ENCODE measurements at places on chromosomes 4 and X.

- DNase-seq = no peak
Observed at GRCh38 chrX:109155161-109155560, 326.7 kb downstream of the GUCY2F start.

GRCh38 chr4:90120815-90121214 is 6.4 kb upstream of the CCSER1 start:
- no peak for DNase-seq

- DNase-seq = no peak
Observed at GRCh38 chrX:39170464-39170863, 369.2 kb downstream of the MID1IP1 start.

DNA sequence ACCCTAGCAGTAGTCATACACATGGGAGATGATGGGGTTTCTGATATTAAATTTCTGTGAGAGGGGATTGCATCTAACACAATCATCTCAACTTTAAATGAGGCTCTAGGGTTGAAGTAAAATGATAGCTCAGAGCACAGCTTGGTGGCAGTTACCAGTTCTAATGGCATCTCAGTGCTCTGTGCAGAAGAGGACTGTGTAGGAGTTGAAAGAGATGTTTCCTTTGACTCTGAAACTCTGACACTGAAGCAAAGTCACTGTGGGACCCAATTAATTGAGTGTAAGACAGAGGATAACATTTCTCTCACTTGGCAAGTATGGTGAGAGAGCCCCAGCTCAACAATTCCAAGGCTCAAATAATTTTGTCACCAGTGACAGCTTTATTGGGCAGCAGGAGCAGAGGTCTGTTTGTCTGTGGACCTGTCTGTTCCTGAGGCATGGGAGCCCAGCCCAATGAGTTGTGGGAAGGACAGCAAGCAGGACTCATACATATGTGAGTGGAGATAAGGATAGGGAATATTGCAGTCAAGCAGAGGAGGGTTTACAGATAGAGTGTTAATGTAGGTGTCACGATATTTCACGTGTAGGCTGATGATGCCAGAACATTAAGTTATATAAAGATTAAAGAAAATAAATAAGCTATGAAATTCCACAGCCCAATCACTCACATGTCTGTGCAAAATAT is 76.7 kb upstream of the NAF1 start:
- DNase-seq = no peak

- no peak for DNase-seq
Observed at GRCh38 chr4:84263415-84263814, 235.7 kb downstream of the NKX6-1 start.

DNA sequence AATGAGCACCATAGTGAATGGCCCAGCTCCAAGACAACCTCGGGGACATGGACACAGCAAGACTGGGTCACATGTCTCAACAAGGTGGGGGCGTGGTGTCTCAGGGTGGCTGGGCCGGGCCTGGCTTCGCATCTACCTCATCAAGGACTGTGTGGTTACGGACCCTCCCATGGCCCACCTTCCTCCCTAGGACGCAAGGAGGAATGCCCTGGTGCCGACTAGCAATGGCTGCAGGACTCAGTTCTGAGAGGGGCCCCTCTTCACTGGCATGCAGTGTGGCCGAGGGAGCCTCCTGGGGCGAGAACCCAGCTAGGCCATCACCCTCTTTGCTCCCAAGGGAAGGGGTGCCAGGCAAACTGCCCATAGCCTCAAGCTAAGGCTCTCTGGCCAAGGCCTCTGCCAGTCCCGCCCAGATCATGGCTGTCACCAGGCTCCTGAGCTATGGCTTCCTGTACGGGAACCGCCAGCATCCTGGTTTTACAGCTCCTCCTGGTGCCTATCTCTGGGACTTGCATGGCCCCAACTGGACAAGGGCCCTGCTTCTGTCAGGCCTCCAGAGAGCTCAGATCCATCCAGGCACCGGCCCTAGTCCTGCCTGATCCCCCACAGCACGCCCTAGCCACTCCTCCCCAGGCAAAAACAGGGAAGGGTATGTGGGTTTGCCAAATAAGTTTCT is 218.0 kb upstream of the AGTR2 start:
- no peak for DNase-seq

DNA sequence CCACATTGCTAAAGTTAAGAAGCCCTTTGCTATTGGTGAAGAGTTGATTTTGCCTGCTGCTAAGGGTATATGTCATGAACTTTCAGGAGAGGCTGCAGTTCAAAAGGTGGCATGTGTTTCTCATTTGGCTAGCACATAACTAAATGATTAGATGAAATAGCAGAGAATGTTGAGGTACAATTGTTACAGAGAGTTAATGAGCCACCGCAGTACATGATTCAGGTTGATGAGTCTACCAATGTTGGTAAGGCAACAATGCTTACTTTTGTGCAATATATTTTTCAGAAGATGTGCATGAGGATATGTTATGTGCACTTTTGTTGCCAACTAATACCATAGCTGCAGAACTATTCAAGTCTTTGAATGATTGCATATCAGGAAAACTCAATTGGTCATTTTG is 21.1 kb upstream of the CXCL2 start:
- DNase-seq = no peak

DNA sequence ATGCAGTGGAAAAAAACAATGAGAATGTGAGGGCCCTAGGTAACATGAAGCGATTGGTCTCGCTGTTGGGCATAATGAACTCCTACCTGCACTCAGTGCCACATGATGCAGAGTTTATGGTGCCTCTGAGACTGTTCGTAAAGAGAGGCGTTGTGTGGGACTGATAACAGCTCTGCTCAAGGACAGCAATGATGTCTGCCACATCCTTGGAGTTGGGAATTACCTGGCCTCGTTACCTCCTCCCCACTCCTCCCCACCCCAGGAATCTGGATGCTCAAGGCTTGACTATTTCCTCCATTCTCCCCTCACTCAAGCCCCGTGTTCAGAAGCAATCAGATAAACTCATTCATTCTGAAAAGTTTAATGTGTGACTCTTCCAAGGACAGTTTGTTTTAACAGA is 148.0 kb upstream of the JADE1 start:
- DNase-seq = no peak

- no peak for DNase-seq
Observed at GRCh38 chr4:36574816-36575215, 293.4 kb downstream of the DTHD1 start.

GRCh38 chr4:107913283-107913899 is 18.0 kb upstream of the CYP2U1 start:
- peak; percentile 32 for DNase-seq

Measured in astrocyte (in vitro differentiated cells and primary cell).